ENCODE measurements at places on chromosomes 4 and X. TPM values are rescaled to one million over a fixed set of nuclear protein-coding genes. Genes with fewer than 3 reads are reported as not detected.

The CXCL1 gene
- 1.4 TPM for polyA plus RNA-seq

The ASB12 gene
- 0.60 TPM for polyA plus RNA-seq

The CT83 gene
- not detected for polyA plus RNA-seq

The AWAT2 gene
- not detected for polyA plus RNA-seq

The LIMCH1 gene
- 56.1 TPM for polyA plus RNA-seq

The TIMM17B gene
- 53.8 TPM for polyA plus RNA-seq

The GAGE1 gene
- polyA plus RNA-seq: not detected

The DMP1 gene
- polyA plus RNA-seq: 0.16 TPM

The CLNK gene
- 0.26 TPM for polyA plus RNA-seq

The IL13RA2 gene
- 1.1 TPM for polyA plus RNA-seq

The PASD1 gene
- not detected for polyA plus RNA-seq

The RAB41 gene
- polyA plus RNA-seq: 1.9 TPM

The MAGEA1 gene
- polyA plus RNA-seq: not detected

The TLL1 gene
- 1.8 TPM for polyA plus RNA-seq

The TMEM156 gene
- 0.83 TPM for polyA plus RNA-seq

The ASB9 gene
- 2.9 TPM for polyA plus RNA-seq

The GUCY1B1 gene
- 55.6 TPM for polyA plus RNA-seq

The TBX22 gene
- polyA plus RNA-seq: 0.24 TPM

The RS1 gene
- polyA plus RNA-seq: 0.41 TPM

The HELT gene
- not detected for polyA plus RNA-seq

The OPRPN gene
- not detected for polyA plus RNA-seq

The NUDT10 gene
- polyA plus RNA-seq: 25.5 TPM

The GALNT7 gene
- polyA plus RNA-seq: 21.4 TPM

The NELFA gene
- 54.5 TPM for polyA plus RNA-seq

The HEPH gene
- polyA plus RNA-seq: 36.4 TPM

The CDKL5 gene
- polyA plus RNA-seq: 10.6 TPM

The GPR173 gene
- polyA plus RNA-seq: 36.3 TPM

The EVC gene
- 10.0 TPM for polyA plus RNA-seq

The PPP1R2C gene
- polyA plus RNA-seq: not detected

The PDLIM3 gene
- polyA plus RNA-seq: 140 TPM

The ATP8A1 gene
- 70.9 TPM for polyA plus RNA-seq

The USP17L29 gene
- polyA plus RNA-seq: not detected

The SRPX2 gene
- polyA plus RNA-seq: 1.7 TPM

The RBMXL3 gene
- not detected for polyA plus RNA-seq

The GPC4 gene
- polyA plus RNA-seq: 17.8 TPM

The MAGEC2 gene
- polyA plus RNA-seq: not detected

The CFAP99 gene
- polyA plus RNA-seq: 5.9 TPM

The MTMR8 gene
- 1.5 TPM for polyA plus RNA-seq

The FRAS1 gene
- 7.5 TPM for polyA plus RNA-seq

The NAA11 gene
- 0.14 TPM for polyA plus RNA-seq

The ARHGAP24 gene
- 16.1 TPM for polyA plus RNA-seq

The SGMS2 gene
- 2.0 TPM for polyA plus RNA-seq

The CHIC1 gene
- 11.5 TPM for polyA plus RNA-seq

The FRG2 gene
- polyA plus RNA-seq: not detected

The DNAAF6 gene
- 0.81 TPM for polyA plus RNA-seq

The TMPRSS11F gene
- 0.16 TPM for polyA plus RNA-seq

The FGF5 gene
- 0.29 TPM for polyA plus RNA-seq

The SPARCL1 gene
- 2,377 TPM for polyA plus RNA-seq

The GAGE12E gene
- polyA plus RNA-seq: not detected

The NUP62CL gene
- polyA plus RNA-seq: 3.2 TPM

The MBNL3 gene
- polyA plus RNA-seq: 3.2 TPM

The KCTD8 gene
- 26.8 TPM for polyA plus RNA-seq

The NOX1 gene
- 0.87 TPM for polyA plus RNA-seq

The IDH3G gene
- polyA plus RNA-seq: 138 TPM

The KLB gene
- polyA plus RNA-seq: 0.35 TPM
